SK-N-SH treated with all-trans-retinoic acid at 6 μM for 48 hours (cell line): ENCODE measurements at places on chromosomes 2 and 18.
A peak's percentile ranks its signal among the peaks of the same experiment; 100 is the strongest.

DNA sequence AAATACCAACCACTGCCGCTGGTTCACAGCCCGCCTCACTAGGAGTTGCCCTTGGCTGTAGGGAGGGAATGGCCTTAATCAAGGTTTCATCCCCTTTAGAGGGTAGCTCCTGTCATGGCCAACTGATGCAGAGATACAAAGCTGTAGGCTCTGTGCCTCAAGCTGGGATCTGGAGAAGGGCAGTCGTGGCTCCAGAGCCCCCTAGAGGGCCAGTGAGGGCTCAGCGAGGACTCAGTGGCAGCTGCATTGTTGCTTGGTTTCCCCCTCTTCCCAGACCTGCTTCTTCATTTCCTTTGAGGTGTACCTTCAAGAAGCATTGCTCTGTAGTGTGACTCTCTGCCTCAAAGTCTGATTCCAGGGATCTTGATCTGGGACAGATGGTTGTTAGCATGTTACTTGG is 302.1 kb downstream of the LPIN1 start:
- peak; percentile 69 for ATAC-seq

DNA sequence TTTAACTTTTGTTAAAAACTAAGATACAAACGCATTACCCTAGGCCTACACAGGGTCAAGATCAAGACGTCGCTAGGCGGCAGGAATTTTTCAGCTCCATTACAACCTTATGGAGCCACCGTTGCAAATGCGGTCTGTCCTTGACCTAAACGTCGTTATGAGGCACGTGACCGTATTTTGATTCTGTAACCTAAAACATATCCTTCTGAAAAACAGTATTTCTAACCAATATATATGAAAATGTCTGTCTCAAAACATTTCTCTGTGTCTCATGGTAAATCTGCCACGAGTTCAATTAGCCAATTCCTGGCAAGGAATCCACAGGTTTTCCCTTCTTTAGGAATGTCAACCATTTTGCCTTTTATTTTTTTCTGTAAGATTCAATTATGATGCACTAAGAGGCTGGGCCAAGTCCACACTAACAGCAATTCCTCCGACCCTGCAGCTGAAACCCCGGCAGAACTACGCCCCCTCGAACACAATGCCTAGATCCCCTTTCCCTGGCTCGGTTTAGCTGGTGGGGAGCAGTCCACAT is 1.7 kb downstream of the RTN4 start:
- ATAC-seq = no peak

DNA sequence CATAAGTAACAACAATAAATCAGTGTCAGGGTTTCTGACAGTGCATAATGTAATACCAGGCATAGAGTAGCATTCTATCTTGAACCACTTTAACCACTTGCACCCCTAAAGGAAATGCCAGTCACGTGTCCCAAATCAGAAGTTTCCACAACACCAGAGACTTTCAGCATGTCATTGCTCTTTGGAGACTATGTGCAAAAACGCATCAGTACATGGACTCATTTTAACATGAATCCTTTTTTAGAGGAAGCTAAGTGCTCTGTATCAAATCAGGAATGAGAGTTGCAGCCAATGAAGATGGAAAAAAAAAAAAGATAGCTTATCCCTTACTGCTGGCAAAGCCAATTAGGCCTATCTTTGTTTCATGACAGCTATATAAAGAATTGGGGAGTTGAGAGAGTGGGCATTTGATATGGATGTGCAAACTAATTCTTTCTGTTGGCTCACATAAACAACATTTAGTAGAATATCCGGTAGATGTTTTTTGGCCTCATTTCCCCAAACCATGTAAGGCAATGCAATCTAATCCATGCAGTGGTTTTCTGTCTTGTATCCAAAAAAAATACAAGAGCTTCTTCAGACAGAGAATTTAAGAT is 353.1 kb downstream of the IRS1 start:
- ATAC-seq = peak; percentile 84

DNA sequence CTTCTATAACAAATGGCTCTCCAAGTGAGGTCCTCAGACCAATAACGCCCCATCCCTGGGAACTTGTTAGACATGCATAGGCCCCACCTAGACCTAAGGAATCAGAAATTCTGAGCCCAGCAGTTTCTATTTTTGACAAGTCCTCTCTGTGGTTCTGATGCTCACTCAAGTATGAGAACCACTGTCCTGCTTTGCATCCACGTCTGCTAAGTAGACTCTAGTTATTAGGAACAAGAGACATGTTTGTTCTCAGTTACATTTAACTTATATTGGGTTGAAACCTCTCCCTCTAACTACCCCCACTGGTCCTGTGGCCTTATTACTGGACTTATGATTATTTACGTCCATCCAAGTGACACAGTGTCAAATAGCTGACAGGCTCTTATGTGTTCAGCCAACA is 70.3 kb downstream of the TMEM17 start:
- no peak for ATAC-seq

DNA sequence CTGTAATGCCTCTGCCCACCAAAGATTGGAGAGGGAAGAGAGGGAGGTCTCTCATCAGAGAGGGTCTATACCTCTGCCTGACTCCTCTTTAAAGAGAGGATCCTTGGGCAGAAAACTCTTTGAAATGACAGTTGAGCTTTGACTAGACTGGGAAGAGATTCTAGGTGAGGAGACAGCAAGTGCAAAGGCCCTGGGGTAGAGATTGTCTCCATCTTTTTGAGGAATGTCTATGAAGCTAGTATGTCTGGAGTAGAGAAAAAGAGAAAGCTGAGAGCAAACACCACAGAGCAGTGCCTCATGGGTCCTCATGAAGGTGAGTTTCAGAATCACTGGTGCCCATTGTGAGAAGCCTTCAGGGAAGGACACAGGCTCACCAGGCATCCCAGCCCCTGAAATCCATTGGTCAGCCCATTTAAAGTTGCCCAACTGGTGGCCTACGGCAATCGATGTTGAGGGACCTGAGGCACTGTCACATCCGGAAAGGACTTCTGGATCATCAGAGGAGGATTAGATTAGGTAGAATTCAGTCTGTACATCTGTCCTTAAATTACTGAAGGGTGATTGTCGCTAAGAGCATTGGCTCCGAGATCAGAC is 31.5 kb downstream of the LBH start:
- no peak for ATAC-seq
